ENCODE measurements at places on chromosomes 5 and 9. TPM values are rescaled to one million over a fixed set of nuclear protein-coding genes. Genes with fewer than 3 reads are reported as not detected.

Gene EIF4E1B
- total RNA-seq = not detected

DNA sequence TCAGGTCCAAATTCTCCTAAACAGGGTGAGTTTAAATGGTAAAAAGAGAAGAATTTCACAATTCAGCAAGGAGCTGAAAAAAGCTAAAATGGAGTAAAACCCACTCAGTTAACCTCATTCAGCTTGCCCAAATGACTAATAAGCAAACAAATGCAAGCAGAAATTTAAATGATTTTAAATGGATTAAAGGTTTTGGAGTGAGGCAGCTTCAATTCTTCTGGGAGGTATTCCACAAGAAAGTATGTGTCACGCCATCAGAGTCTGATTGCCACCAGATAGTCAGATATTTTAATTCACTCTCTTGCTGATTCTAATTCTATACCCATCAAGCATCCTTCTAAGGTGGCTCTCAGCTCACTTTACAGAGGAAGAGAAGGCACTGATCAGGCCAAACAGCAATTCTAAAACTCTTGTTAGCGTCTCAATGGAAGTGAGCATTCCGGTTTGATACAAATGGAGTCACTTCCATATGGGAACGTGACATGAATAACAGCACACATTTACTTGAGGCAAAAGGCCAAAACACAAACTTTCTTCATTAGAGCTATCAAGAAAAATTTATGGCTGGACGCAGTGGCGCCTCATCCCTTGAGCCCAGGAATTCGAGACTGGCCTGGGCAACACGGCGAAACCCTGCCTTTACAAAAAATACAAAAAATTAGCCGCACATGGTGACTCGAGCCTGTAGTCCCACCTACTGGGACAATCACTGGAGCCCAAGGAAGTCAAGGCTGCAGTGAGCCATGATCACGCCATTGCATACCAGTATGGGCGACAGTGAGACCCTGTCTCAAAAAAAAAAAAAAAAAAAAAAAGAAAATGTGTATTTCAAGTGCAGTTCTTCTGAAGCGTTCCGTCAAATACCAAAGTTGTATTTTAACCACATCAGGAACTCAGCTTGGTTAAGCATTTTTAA is 2.0 kb downstream of the CLK4 start:
- peaks cover 30% of the 10 kb centered on the region for H3K36me3 ChIP-seq
- H3K4me1 ChIP-seq = peaks cover 32% of the 10 kb centered on the region
- DNase-seq = no peak
- H3K27me3 ChIP-seq = peaks cover 3% of the 10 kb centered on the region
- H3K27ac ChIP-seq = peak overlapping the region; percentile 99

GRCh38 chr5:149803641-149804468 is 73.7 kb downstream of the PPARGC1B start:
- peaks cover 10% of the 10 kb centered on the region for H3K4me1 ChIP-seq
- no peaks in the 10 kb centered on the region for H3K27me3 ChIP-seq
- no peak overlapping the region for H3K27ac ChIP-seq
- H3K36me3 ChIP-seq = no peaks in the 10 kb centered on the region
- no peak for DNase-seq

GRCh38 chr5:150021491-150022157 is 21.1 kb downstream of the HMGXB3 start:
- no peaks in the 10 kb centered on the region for H3K27me3 ChIP-seq
- H3K27ac ChIP-seq = no peak overlapping the region
- peaks cover 16% of the 10 kb centered on the region for H3K4me1 ChIP-seq
- DNase-seq = no peak

Gene ANKRD34B
- total RNA-seq = not detected

GRCh38 chr9:79195879-79196278 is 375.9 kb upstream of the TLE4 start:
- no peaks in the 10 kb centered on the region for H3K4me1 ChIP-seq
- no peak overlapping the region for H3K27ac ChIP-seq
- no peak for DNase-seq

- DNase-seq = no peak
- peaks cover 1% of the 10 kb centered on the region for H3K27me3 ChIP-seq
- H3K27ac ChIP-seq = no peak overlapping the region
- H3K4me1 ChIP-seq = no peaks in the 10 kb centered on the region
- no peaks in the 10 kb centered on the region for H3K36me3 ChIP-seq
Observed at GRCh38 chr5:148267962-148268361, 632 bp upstream of the SPINK13 start.
